GM12864 (cell line): ENCODE measurements at places on chromosomes 13 and 19.

DNA sequence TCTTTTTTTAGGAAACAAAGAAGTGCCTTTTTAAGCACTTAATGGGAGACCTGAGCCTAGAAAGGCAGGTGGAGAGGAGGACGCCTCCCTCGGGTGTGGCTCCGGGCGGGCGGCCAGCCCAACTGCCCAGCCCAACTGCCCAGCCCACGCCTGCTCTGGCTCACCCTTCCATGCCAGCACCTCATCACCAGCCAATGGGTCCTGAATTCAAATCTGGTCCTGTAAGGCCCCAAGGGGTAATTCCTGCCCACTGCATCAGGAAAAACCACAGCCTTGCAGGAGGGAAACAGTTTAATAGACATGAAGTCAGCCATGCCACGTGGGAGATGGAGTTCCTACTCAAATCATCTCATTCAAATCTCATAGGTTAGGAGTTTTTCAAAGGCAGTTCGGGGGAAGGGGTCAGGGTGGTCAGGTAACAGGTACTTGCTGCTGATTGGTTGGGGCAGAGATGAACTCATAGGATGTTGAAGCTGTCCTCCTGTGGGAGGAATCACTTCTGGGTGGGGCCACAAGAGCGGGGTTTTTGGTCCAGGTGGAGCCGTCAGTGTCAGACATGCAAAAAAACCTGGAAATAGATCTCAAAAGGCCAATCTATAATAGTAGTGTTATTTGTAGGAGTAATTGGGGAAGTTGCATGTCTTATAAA lies 64.9 kb downstream of the HSPH1 start:
- DNase-seq = no peak

DNA sequence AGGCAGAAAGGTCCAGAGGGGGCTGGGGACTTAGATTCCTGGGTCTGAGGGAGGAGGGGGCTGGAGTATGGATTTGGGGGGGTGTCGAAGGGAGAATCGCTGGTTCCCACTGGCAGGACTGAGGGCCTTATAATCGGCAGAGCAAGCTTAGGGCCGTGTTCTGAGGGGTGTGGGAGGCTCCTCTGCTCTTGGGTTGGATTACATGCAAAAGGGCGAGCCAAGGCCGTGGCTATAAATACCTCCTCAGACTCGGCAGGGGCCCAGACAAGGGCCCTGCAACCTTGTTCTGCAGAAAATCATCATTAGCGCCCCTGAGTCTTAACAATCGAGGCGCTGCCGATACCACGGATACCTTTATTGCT lies 707 bp upstream of the MAMSTR start:
- no peak for DNase-seq

DNA sequence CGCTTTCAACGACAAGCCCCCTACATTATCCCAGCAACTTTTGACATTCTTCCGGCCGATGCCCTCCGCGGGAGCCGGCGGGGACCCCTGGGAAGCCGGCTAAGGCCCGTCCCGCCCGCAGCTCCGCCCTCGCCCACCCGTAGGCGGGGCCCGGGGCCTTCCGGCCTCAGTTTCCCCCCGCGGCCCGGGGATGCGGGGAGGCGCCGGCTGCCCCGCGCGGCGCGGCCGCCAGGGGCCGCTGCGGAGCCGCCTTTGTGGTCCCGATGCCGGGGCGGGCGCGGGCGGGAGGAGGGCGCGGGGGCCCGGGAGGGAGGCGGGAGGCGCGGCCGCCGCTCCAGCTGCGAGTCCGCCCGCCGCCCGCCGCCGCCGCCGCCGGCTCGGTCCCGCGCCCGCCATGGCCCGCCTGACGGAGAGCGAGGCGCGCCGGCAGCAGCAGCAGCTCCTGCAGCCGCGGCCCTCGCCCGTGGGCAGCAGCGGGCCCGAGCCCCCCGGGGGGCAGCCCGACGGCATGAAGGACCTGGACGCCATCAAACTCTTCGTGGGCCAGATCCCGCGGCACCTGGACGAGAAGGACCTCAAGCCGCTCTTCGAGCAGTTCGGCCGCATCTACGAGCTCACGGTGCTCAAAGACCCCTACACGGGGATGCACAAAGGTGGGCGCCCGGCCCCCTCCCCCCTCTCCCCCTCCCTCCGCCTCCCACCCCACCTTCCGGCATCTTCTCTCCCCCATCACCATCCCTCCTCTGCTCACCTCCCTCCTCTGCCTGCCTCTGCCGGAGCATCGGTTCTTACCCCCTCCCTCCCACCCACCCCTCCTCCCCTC lies at the start of gene CELF5:
Gene CELF5, plus strand, starts transcription at position 316 of the 823 bp plus-strand sequence. Its CDS starts 79 bp downstream, at position 395.
- no peak for DNase-seq

DNA sequence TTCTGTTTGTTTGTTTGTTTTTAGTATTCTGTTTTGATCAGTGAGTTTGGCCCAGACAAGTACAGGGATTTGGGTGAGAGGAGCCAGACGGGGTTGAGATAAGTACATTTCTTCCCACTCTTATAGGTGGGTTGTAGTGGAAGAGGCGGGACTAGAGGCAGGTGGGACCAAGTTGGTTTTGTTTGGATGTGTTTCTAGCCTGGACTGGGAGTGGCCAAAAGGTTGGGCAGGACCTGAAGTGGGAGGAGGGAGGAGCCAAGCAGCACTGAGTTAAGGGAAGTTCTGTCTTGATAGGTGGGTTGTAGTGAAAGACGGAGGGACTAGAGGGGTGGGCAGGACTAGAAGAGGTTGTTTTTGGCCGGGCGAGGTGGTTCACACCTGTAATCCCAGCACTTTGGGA lies 9.0 kb downstream of the DNASE2 start:
- no peak for DNase-seq

GRCh38 chr13:42525035-42525504 lies 48.9 kb upstream of the TNFSF11 start:
- no peak for DNase-seq

DNA sequence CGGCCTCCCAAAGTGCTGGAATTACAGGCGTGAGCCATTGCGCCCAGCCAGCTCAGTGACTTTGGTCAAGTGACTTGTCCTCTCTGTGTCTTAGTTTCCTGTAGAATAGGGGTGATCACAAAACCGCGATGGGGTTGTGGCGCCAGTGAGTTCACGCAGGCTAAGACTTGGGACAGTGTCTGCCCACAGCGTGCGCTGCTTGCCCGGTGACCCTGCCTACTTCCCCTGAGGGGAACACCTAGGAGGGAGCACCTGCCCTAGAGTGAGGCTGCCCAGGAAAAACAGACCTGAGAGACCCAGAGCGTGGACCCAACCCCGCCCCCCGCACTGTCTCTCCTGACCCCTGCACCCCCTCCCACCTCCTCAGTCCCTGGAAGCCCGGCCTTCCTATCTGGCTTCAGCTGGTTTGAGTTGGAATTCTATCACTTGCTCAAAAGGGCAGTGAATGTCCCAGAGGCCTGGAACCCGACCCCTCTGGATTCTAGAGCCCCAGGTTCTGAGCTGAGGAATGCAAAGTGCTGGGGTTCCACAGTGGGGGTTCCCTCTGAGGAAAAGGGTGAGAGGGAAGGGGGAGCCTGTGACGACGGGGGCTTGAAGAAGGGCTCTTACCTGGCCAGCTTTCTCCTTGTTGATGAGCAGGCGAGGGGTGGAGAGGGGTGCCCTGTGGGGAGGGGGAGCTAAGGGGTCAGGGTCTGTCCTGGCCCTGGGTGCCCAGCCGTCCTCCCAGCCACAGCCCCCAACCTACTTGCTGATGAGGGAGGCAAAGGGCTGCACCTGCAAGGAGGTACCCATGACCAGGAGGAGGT lies 2.2 kb upstream of the RINL start:
- no peak for DNase-seq

DNA sequence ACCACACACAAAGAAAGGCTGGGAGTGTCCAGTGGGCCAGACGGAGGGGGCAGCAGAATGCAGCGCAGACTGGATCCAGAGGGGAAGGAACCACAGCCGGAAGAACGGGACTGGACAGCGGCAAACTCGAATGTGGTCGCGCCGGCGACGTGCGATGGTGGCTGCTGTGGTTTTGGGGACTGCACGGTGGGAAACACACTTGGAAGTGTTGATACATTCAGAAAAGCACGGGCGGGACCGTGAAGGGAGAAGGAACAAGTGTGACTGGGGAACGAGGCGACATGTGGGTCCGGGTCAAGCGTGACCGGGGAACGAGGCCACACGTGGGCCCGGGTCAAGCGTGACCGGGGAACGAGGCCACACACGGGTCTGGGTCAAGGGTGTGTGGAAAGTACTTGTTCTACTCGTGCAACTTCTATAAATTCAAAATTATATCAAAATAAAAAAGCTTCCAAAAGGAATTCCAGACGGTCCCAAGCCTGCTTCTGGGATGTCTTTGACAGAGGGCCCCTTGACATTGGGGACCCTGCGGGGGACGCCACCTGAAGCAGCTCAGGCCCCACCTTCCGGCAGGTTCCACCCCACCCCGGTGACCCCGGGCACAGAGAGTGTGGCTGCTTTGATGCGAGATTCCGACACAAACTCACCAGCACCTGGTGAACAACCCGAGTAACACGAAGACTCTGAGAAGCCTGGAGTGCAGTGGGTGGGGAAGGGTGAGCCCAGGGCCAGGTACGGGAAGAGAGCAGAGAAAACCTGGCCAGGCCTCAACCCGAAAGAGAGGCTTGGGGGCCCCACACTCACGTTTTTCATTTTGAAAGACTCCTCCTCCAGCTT lies 25.1 kb upstream of the C13orf46 start:
- DNase-seq = no peak

GRCh38 chr13:96020931-96021330 lies 32.3 kb downstream of the UGGT2 start:
- DNase-seq = no peak

- no peak for DNase-seq
Measured at GRCh38 chr13:101210774-101211173, 205.5 kb downstream of the NALCN start.

DNA sequence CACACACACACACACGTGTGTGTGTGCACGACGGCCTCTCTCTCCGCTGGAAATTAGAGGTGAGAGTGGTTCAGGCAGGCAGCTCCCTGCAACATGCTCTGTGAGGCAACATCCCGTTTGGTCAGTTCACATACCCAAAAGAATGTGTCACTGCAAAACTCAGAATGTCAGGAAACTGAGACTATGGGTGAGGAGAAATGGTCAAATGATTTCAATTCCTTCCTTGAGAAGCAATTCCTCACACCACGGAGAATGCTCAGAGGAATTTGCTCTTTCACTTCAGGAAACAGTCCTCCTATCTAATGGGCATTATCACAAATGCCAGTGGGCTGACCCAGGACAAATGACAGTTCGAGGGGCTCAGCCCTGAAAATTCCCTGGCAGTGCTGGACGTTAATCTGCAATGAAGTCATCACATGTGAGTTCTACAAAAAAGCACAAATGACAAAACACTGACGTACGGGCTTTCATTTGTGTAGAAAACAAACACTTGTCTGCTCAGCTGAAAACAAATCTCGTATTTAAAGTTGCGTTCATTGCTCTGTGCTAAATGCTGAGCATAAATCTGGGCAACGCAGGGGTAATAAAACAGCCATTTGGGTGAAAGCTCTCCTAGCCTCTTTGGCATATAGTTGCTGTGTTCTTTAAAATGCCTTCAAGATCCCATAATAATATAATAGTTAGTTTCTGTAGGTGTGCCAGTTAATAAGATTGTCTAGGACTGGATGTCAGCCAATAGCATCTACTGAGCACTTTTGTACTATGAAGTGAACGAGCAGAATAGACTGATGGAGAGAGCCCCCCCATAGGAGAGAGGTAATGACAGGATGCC lies 18.6 kb upstream of the LATS2 start:
- no peak for DNase-seq

GRCh38 chr13:48904668-48905290 lies 70.9 kb upstream of the FNDC3A start:
- no peak for DNase-seq
